Activated CD4-positive, alpha-beta memory T cell treated with anti-CD3 and anti-CD28 coated beads for 36 hours (primary cell): ENCODE measurements at places on chromosomes 2 and 18. TPM values are rescaled to one million over a fixed set of nuclear protein-coding genes. Genes with fewer than 3 reads are reported as not detected.

MARCHF4 gene
- total RNA-seq: not detected

SDC1 gene
- not detected for total RNA-seq

TUBA3E gene
- not detected for total RNA-seq

DNAJC5G gene
- not detected for total RNA-seq

FABP1 gene
- total RNA-seq: not detected

RSAD2 gene
- 8.6 TPM for total RNA-seq

RFTN2 gene
- total RNA-seq: not detected

NPHP1 gene
- 2.0 TPM for total RNA-seq

DQX1 gene
- total RNA-seq: 0.33 TPM

STPG4 gene
- total RNA-seq: not detected

PJVK gene
- total RNA-seq: 2.3 TPM

ALLC gene
- total RNA-seq: not detected

NTSR2 gene
- total RNA-seq: not detected

SH3RF3 gene
- total RNA-seq: 0.34 TPM

RDH14 gene
- total RNA-seq: 14.1 TPM

SIX3 gene
- total RNA-seq: not detected
